Stimulated activated CD4-positive, alpha-beta T cell treated with anti-CD3 and anti-CD28 coated beads, TNF-alpha, amount 100 ng/mL, for 4 hours (primary cell): ENCODE measurements at places on chromosomes 1 and 21.
A peak's percentile ranks its signal among the peaks of the same experiment; 100 is the strongest.

DNA sequence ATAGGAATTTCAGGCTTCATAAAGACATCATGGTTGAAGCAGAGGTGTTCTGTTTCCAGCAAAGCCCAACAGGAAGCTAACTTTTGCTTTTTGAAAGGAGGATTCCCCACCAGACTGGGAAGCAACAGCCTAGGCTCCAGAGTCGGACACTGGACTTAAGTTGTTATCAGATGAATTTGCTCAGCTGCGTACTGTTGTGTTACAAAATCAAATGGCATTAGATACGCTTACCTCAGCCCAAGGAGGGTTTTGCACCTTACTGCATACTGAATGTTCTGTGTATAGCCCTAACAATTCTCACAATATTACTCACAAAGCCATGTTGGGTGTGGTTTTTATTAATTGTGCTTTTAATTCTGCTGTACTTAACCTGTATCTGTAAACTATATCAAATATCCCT is 547 bp upstream of the CHIA start:
- DNase-seq: no peak

- no peak for DNase-seq
These were observed 39.1 kb downstream of the RPS6KC1 start for GRCh38 chr1:213089924-213090677.

DNA sequence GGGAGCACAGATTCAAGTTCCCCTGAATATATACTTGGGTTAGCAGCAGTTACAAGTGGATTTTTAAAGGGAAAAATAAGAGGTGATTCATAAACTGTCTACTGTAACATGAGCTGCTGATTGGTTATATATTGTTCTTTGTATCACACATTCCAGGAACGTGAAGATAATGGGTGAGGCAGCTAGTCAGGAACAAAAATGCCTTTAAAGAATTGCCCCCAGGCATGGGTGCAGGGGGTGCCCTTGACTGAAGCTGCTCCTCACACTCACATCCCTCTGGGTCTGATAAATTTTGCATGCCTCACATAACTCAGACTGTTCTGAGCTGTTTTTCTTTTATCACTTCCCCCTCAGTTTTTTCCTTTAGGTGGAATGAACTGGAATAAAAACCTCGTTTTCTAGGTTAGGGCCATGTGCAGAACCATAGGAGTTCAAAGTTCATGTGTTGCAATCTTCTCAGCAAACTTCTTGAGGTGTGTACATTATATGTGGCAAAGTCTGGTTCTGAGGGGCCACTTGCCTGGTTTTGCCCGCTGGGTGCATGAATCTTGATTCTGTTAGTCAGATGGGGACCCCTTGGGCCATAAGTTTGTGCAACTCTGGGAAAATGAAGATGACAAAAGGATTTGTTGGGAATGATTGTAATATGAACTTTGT is 21.1 kb downstream of the TBX19 start:
- DNase-seq: no peak

DNA sequence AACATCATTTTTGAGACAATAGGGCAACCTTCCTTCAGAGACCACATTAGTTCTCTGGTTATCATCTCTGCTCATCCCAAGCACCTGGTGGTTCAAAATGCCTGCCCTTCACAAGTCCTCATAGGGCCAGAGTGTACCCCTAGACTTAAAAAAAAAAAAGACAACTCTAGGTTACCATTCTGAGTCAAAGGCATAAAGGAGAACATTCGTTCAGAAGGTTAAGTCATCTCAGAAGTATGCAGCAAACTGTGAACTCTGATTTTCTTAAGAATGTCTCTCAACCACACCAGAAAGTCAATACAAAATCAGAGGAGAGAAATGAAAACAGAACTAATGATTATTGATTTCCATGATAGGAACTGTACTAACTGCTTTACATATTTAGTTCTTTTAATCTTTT is 9.2 kb upstream of the BEND5 start:
- no peak for DNase-seq

GRCh38 chr1:148372731-148373130 is 110.4 kb downstream of the PPIAL4G start:
- no peak for DNase-seq

GRCh38 chr1:116508984-116509980 is 61.5 kb downstream of the CD58 start:
- no peak for DNase-seq

GRCh38 chr1:20386323-20387081 is 95.8 kb downstream of the VWA5B1 start:
- no peak for DNase-seq

DNA sequence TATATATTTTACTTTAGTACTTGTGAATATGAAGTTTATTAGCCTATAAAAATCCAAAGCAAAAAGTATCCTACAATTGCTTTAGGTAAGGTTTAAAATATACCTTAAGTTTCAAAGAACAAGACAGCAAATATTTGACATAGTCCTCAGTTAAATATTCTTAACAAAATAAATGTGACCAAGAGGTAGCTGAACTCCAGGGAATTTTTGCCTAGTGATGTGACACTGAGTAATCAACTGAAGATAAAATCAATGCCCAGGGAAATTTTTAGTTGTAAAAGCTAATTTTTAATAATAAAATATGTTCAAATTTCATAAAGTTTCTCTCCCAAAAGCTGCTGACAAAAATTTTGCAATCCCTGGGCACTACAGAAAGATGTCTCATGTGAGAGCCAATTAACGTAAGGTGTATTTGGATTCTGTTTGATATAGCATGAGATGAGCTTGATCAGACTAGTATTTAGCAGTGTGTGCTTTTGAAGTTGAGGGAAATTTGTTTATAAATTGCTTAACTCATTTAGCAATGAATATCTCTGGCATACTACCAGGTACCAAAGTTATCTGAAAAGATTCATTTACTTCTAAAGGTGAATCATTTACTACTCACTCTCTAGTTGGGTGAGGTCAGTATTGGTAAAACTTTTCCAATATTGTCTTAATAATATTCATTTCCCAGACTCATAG is 80.2 kb upstream of the PALMD start:
- no peak for DNase-seq

GRCh38 chr1:18481190-18481920 is 625 bp downstream of the KLHDC7A start:
- no peak for DNase-seq

- no peak for DNase-seq
These were observed 4.9 kb downstream of the TRIM46 start for GRCh38 chr1:155178441-155179111.

DNA sequence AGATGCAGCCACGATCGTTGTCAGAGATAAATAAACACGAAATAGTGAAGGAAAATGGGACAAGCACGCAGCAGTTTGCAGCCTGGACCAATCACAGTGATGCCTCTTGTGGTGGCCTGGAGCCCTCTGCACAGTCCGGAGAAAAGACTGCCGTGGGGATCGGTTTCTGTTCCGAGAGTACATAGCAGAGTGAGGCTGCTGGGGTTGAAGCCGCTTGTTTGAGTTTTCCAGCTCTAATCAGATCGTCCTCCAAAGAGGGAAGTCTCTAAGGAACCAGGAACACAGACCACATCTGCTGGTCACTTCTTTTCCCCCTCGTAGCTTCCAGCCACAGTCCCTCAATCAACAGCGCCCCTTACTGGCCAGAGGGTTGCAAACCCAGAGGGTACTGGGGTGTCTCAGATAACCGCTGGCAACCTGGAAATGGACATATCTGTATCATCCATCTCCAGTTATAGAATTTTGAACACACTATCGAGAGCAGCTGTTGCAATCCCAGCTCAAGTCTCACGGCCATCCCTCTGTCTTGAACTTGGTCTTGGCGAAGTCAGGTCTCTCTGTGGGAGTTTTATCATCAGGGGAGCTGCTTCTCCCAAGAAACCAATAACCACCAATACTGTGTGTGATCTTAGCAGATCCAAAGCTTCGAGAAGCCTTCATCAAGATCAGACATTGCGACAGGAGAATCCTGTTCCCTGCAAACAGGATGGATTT is 57.4 kb downstream of the OLIG1 start:
- peak; percentile 16 for DNase-seq

- no peak for DNase-seq
These were observed 78.2 kb upstream of the SLC44A3 start for GRCh38 chr1:94741996-94742395.

- no peak for DNase-seq
These were observed 179.1 kb upstream of the BEND5 start for GRCh38 chr1:48955774-48956173.

GRCh38 chr1:204592246-204592948 is 76.2 kb downstream of the MDM4 start:
- no peak for DNase-seq

DNA sequence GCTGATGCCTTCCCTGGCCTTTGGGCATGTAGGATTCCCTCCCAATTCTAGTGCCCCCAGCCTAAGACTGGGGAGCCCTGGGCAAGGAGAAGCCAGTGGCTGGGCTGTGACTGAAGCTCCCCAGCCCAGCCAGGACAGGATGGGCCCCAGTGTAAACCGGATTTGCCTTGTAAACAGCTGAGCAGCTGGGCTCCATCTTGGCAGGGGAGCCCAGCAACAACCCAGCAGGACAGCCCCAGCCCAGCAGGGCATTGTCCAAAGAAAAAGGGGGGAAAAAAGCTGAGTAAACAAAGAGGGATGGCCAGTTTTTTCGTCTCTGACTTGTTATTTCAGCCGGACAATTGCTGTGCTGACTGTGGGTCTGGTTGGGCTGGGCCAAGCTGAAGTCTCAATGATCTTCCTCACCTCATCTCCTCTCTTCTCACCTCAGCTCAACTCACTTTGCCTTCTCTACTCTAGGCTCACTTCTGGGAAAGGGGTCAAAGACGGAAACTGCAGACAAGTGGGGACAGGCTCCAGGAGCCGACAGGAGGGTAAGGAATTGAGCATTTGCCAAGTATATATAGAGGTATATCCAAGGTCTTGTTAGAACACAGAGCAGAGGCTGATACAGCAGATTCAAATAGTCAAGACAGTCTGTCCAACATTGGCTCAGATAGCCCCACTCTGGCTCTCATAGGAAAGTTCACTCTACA is 97.7 kb downstream of the TMEM53 start:
- DNase-seq: no peak

- no peak for DNase-seq
These were observed 81.0 kb downstream of the PTPRU start for GRCh38 chr1:29317063-29317915.

GRCh38 chr21:42666023-42666747 is 12.8 kb downstream of the PDE9A start:
- DNase-seq: no peak

- no peak for DNase-seq
These were observed 8.0 kb upstream of the FAM20B start for GRCh38 chr1:179017383-179018326.

GRCh38 chr1:39216771-39217170 is 12.3 kb downstream of the MACF1 start:
- DNase-seq: no peak

GRCh38 chr1:32871364-32872191 is 866 bp upstream of the FNDC5 start:
- no peak for DNase-seq

DNA sequence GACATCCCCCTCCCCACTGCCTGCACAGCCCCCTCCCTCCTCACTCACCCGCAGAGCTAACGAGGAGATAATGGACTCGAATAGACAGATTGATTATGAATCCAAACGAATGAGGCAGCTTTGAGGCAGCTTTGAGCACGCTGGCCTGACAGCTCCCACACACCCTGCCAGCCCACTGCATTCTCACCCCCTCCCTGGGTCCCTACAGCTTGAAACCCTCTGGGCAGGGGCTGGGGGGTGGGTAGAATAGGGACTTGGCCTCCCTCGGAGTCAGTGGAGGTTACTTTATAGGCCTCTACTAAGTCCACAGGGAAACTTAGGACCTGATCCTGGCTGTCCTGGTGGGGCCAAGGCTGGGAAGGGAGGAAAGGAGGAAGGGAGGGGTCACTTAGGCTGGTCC is 1.9 kb downstream of the NTRK1 start:
- no peak for DNase-seq

- DNase-seq: peak; percentile 29
These were observed 728 bp downstream of the OTUD7B start for GRCh38 chr1:150009604-150010392.

GRCh38 chr1:39701049-39701439 is 9.8 kb upstream of the HPCAL4 start:
- no peak for DNase-seq

DNA sequence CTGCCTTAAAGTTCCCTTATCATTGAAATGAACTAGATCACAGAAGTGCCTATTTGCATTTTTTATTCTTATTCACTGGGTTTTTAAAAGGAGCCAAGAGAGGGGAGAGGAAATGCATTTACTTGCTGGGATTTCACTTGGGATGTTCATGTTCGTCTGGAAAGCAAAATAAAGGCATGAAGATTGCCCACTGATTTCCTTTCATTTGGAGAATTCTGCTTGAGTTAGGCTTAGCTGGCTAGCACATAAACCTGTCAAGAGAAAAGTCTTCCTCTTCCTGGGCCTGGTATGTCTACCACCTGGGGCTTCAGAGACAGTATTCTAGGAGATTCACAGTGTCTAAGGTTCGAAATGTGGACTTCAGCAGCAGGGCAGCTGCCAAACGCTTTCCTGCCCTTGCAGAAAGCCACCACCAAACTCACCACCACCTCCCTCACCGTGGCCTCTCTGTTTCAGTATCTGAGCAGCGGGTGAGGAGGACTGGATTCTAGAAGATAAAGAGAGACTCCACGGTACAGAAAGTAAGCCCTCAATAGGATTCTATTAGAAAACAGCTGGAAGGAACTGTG is 44.5 kb downstream of the HIVEP3 start:
- no peak for DNase-seq

- DNase-seq: no peak
These were observed 87.0 kb downstream of the POFUT2 start for GRCh38 chr21:45200581-45201296.

GRCh38 chr1:173863224-173864161 is 4.3 kb downstream of the GAS5 start:
- DNase-seq: no peak

DNA sequence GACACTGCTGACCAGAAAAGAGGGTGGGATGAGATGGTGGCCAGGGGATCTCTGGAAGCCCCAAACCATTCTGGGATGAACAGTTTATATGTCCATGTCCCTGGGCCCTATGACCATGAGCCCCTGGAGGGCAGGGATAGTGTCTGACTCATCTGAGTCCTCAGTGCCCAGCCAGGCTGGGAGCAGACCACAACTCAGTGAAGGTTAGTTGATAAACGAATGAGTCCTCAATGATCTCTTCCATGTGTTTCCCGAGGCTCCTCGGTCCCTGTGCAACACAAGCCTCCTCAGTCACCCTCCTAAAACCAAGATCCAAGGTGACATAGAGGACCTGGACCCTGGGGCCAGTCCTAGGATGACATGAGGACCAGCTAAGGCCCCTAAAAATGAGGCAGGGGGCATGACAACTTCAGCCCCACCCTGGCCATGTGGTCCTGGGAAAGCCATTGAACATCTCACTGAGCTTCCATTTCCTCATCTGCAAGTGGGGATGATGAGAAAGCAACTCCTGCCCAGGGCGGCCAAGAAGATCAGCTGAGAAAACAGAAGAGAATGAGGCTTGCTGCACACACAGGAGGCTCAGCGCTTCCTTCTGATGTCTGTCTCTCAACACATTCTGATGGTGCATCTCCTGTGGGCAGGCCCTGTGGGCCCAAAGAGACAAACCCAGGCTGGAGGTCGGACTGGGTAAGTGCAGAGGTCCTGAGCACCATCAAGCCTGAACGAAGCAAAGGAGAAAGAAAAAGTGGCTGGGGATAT is 86.3 kb downstream of the GLIS1 start:
- no peak for DNase-seq

GRCh38 chr1:54136269-54136896 is 16.4 kb downstream of the CDCP2 start:
- DNase-seq: no peak
